ENCODE measurements at places on chromosomes 11 and 22. TPM values are rescaled to one million over a fixed set of nuclear protein-coding genes. Genes with fewer than 3 reads are reported as not detected.

- DNase-seq = no peak
Observed at GRCh38 chr11:16891165-16891564, 123.0 kb downstream of the PLEKHA7 start.

DNA sequence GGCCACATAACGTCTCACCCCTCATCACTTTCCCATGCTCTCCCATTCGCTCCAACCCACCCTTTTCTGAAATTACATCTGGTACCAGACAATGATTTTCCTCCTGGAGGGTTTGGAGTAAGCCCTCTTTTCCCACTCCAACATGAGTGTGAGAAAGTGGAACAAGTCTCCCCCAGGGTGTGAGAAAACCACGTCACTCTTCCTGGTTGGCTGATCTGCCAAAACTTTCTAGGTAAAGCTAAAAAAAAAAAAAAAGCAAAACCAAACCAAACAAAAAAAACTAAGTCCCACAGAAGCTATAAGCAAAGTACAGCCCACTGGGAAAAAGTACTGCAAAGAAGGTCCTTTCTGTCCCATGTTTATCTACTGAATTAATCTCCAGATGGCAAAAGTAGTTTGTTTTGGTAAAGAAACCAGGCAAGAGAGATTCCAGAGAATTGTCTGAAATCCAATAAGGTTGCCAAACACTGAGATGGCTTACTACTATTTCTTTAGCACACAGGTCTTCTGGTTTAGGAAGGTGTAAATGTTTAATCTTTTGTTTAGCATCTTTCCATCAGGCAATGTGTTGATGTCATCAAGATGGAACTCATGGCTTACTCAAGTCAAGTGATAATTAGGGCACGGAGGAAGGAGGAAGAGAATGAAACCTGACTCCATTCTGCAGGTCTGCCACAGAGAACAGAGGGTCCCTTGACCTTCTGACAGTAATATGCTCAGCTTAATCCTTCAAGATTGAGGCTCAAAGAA, 395.6 kb downstream of the LARGE1 start:
- DNase-seq = no peak

RASL10A gene
- not detected for total RNA-seq

CYB5R2 gene
- 0.68 TPM for total RNA-seq

IRAG1 gene
- total RNA-seq = 23.8 TPM

Data from RPMI7951 (cell line).